Upper lobe of left lung (tissue), 6 donors: ENCODE measurements at places on chromosomes 3 and 15.
A peak's percentile ranks its signal among the peaks of the same experiment; 100 is the strongest.

- no peak for DNase-seq
These were observed 31.1 kb upstream of the SUCLG2 start for GRCh38 chr3:67685499-67685898.

DNA sequence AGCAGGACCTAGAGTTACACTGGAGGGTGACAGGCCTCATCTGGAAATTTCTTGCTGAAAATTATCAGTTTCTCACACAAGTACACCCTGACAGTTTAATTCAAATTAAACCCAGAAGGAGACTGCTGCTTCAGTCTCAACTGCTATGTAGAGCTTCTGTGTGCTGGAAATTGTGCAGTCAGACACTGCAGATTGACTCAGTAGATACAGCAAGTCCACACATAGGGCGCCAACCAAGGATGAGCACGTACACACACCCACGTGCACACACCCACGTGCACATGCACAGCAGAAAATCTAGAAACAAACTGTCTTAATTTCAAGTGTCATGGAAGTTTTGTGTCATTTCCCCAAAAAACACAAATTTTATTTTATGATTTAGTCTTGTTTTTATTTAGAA, 192.9 kb downstream of the PDE8A start:
- DNase-seq = no peak

DNA sequence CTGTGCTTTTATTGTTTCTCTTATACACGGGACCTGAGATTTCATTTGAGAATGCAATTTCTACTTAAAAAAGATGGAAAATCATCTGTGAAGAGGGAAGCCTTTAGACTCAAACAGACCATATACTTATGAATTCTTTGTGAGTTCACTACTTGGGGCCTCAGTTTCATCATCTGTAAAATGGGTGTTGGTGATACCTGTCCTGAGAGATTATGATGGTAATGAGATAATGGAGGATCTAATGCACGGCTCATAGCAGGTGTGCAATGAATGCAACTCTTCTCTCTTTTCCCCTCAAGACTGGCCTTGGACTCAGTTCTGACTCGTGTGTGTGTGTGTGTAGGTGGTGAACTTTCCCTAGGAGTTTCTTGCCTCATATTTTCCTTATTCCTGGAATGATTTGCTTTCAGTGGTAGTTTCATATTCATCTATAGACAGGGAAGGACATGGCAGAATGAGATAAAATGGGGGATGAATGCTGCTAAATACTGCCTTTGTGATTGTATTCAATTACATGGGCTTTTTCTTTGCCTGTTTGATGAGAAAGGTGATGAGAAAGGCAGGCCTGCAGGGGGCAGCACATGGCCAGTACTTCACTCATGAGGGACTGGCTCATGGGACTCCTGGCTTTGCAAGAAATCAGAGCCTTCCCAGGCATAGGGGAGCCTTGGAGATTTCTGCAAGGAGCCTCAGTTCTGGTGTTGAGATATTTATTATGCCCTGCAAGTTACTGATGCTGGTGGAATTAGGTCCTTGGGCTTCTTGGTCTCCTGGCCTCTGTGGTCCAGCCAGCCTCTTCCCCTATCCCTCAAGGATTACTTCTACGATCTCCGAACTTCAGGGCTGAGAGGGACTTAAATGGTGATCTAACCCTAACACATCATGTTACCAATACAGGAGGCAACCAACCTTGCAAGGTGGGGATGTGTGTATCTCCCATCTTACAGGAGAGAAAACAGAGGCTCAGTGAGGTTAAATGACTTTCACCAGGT, 70.7 kb downstream of the RPLP1 start:
- DNase-seq = no peak

DNA sequence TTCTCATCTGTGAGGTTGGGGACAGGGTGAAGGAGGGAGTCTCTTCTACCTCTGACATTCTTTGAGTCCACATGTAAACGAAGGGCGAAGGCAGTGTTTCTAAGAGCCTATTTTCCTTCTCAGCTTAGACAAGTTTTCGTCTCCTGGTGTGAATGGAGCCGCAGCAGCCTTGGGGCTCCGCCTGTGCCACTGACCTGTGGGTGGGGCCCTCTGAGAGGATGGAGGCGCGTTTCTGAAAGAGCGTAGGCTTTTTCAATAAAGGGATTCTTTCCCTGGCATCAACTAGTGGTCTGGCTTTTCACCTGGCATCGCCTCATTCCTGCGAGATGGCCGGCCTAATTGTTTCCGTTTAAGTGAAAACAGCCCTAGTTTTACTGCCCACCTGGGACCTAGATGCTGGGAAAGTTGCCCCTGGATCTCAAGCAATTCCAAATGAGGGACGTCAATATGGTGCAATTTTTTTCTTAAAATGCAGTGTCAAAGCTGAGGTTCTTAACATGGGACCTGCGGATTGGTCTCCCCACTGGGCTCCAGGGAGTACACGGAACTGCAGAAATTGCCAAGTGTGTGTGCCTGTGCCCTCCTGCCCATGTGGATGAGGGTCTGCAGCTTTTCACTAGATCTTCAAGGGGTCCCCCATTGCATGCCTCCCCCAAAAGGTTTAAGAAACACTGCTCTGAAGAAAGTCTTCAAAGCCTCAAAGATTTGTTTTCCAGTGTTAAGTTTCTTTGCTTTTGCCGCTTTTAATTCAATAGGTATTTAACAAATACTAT, 958 bp downstream of the GLDN start:
- DNase-seq = no peak

- DNase-seq = no peak
These were observed 92.5 kb downstream of the ADAMTS9 start for GRCh38 chr3:64595253-64595694.

- no peak for DNase-seq
These were observed 1.1 kb downstream of the ATP10A start for GRCh38 chr15:25862071-25862471.

- peak; percentile 88 for DNase-seq
These were observed 75.9 kb upstream of the RNU6-1 start for GRCh38 chr15:67915461-67916374.

DNA sequence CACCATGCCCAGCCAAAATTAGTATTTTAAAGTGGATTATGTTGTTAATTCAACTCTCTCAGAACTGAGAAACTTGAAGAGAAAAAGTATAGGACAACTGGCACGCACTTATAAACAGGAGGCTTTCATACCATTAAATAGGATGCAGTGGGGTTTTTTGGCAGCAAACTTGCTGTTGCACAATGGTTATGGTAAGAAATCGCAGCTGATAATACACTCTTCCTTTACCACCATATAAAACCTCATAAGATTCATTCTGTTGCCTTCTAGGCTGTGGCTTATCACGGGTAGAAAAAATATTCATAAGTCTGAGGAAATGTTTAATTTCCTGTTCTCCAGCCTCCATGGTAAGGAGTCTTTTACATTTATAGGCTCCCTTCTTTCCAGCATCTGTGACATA, 95.3 kb downstream of the TMCO5A start:
- DNase-seq = no peak

- no peak for DNase-seq
These were observed 78.7 kb upstream of the ETV5 start for GRCh38 chr3:186187401-186188275.

GRCh38 chr3:135567223-135567622, 398.3 kb upstream of the PPP2R3A start:
- DNase-seq = no peak

DNA sequence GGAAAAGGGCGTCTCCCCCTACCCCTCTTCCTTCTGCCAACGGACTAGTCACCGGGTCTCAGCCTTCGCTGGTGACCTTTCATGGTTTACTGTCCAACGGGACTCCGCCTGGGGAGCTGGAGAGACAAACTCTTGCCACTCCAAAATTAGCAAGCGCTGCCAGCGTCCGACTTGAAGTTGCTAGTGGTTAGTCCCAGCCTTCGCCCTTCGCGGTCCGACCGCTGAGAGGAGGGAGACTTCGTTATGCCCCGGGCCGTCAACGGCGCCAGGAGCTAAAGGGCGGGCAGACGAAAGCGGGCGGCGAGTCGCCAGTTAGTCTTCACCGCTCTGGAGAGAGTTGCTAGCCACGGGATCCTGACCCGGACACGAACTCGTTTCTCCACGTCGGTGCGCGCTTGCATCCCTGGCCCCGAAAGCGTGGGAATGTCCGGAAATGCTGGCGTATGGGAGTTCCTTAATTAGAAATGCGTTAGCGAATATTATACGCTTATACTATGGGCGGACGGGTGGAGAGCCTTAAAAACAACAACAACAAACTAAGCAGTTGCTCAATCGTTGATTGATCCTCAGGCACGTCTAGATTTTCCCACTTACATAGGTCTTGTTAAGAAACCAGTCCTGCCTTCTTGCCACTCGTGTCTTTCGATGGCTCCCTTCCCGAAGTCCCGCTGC, 716 bp downstream of the SMC4 start:
- peak; percentile 48 for DNase-seq

DNA sequence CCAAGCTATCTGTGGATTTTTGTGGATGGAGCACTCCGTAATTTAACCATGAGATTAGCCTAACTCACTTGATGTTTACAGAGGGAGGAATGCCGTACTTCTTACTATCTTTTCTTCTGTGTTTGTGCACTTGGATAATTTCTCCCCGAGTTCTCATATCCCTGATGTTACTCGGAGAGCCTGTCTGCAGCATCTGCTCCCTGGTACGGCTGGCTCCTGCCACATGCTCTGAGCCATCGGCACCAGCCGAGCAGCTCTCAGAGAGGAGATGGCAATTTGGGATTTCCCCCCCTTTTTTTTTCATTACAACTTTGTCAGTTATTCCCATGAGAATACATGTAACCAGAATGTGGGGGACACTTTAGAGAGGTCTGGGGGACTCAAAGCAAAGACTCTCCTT, 155.0 kb downstream of the MCTP2 start:
- no peak for DNase-seq

- no peak for DNase-seq
These were observed 970.2 kb downstream of the PLOD2 start for GRCh38 chr3:145190761-145191160.

GRCh38 chr3:122105626-122106025, 50.5 kb downstream of the CD86 start:
- DNase-seq = no peak

GRCh38 chr3:171163101-171164066, 136.9 kb upstream of the SLC2A2 start:
- DNase-seq = no peak

- DNase-seq = no peak
These were observed 929.5 kb upstream of the ALCAM start for GRCh38 chr3:104437131-104437750.

DNA sequence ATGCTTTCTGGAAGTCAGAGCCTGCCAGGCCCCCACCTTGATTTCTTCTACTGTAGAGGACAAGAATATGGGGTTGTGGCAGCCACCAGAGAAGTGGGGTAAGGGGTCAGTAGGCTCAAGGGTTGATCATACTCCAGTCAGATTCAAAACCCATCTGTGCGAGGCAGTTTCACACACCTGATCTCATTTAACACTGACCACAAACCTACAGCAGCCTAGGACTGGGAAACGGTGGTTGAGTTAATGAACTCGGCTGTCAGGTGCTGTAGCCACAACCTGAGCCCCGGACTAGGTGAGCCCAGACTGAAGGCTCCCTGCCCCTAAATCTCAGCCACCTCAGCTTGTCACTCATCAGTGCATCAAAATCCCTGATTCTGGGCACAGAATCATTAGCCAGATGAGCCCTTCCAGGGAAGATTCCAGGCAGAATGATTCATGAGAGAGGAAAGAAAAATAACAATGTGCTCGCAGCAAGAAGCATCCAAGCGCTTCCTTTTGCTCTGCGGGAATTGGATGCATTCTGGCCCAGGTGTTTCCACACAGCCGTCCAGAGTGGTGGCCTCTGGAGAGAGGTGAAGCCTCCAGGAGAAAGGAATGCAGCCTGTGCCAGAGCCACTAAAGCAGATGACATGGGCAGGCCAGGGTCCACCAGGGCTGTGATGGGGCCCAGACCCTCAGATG, 102.1 kb downstream of the SRGAP3 start:
- no peak for DNase-seq

- DNase-seq = no peak
These were observed 194.5 kb upstream of the CFAP20DC start for GRCh38 chr3:59244343-59244742.

DNA sequence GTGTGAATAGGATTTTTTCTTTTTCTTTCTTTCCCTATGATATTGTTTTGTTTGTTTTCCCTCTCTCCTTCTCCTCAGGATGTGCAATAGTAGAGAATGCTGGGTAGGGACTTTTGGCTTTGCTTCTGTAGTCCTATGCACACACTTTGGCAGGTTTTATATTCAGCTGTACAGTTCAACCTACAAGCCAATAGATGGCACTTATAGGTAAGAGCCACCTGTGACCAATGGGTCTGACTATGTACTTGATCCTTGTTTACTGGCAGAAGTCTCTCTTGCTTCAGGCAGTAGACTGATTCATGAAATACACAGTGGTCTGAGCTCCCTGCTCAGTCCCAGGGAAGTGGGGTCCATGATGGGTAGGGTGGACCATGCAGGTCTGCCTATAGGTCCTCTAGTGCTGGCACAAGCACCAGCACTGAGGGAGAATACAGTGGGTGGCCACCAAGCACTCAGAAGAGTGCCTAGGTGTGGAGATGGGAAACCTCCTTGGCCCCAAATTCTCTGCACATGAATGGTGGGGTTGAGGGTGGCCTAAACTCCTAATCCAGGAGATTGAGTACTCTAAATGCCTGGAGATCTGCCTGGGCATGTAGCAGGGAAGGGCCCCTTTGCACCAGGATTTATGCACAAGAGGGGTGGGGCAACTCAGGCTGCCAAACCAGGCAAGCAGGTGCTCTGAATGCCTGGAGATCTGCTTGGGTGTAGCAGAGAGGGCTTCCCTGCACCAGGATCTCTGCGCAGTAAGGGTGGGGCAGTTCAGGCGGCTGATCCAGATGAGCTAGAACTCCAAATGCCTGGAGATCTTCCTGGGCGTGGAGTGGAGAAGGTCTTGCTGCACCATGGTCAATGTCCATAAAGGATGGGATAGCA, 176.1 kb downstream of the DOCK3 start:
- no peak for DNase-seq

- no peak for DNase-seq
These were observed 118.8 kb upstream of the UBE2E2 start for GRCh38 chr3:23084367-23084766.

DNA sequence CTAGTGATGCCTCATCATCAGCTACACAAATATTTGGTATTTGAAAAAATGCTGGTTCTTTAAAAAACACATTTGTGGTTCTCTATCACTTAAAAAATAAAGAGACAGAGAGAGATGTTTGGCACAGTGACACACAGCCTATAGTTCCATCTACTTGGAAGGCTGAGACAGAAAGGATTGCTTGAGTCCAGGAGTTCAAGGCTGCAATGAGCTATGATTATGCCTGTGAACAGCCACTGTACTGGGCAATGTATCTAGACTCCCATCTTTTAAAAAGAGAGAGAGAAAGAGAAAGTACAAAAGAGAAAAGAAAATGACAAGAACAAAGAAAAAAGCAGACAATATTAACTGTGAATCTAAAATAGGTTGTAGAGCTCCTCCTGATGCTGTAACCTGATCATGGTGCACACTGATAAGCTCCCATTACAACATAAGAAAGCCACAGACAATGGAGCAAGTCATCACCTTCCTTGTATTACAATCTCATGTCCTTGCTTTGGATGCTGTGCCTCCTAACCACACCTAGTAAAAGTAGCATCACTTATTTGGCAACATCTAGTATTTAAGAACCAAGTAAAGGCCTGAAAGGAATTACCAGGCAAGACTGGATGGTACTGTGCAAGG, 31.7 kb upstream of the MAP4 start:
- no peak for DNase-seq
